Stimulated activated CD8-positive, alpha-beta memory T cell treated with anti-CD3 and anti-CD28 coated beads, Interleukin-15, amount 100 ng/mL, for 4 hours (primary cell): ENCODE measurements at places on chromosomes 2 and 18.

DNA sequence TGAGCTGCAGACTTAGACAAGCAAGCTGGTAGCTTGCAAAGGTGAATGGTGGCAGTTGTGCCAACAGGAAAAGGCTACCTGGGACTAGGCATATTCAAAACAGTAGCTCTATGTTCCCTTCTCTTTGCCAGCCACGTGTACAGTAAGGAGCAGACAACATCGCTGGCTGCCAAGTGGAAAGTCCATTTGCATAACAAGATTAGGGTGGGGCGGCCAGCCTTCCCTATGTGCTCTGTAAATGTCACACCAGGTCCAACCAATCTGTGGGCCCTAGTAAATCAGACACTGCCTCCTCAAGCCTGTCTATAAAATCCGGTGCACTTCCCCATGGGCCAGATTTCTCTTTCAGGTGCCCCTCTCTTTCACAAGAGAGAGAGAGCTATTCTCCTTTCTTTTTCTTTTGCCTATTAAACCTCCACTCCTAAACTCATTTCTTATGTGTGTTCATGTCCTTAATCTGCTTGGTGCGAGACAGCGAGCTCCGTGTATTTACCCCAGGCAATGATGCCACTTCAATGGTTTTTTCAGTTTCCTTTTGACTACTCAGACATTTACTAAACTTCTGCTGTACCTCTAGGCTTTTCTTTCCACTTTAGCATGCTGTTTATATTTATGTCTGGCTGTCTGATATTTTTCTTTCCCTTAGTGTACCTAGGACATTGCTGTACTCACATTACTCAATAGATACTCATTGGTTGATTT lies 297.4 kb upstream of the GCFC2 start:
- DNase-seq: no peak

- no peak for DNase-seq
Measured at GRCh38 chr18:36811955-36812354, 16.8 kb downstream of the TPGS2 start.

- DNase-seq: no peak
Measured at GRCh38 chr2:40403233-40403836, 48.6 kb downstream of the SLC8A1 start.

DNA sequence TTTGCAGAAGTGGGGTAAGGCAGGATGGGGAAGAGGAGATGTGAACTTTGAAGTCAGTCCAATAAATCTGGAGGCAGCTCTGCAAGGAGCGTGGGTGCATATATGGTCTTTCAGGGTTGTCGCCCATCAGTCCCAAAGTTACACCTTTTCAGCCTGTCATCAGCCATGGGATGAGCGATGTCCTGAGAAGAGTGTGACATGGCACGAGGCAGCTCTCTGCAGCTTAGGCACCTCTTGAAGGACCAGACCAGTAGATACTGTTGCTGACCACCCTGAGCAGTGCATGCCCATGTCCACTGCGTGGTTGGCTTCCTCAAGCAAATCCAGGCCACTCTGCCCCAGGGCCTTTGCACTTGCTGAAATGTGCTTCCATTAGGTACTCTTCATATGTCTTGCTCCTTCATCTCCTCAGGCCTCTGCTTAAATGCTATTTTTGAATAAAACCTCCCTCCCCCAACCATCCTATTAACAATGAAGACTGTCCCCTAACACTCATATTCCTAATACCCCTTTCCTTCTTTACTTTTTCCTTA lies 171.7 kb downstream of the ACTR3 start:
- no peak for DNase-seq

DNA sequence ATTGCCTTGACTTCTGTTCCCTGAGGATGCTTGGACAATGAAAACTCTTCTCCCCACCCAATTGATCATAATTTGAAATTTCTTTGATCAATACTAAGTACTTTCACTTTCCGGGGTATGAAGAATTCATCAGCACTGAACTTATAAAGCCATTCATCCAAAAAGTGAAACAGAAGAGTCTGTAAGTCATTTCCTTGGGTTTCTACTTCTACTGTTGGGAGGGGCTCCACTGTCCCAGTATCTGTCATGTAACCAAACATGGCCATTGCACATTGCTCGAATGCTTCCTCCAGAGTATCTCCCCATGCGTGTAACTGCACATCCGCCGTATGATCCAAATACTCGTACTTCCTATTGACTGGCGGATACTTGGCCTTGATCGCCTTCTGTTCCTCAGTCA lies 30.3 kb downstream of the NCL start:
- no peak for DNase-seq

GRCh38 chr2:238882082-238882755 lies 34.3 kb downstream of the TWIST2 start:
- no peak for DNase-seq

- DNase-seq: no peak
Measured at GRCh38 chr2:36338827-36339145, 16.8 kb upstream of the CRIM1 start.

GRCh38 chr2:217048730-217049129 lies 188.9 kb upstream of the TNP1 start:
- no peak for DNase-seq

GRCh38 chr2:236744281-236744705 lies 174.7 kb downstream of the ACKR3 start:
- no peak for DNase-seq

GRCh38 chr2:128305555-128306080 lies 13.1 kb downstream of the HS6ST1 start:
- no peak for DNase-seq

- DNase-seq: no peak
Measured at GRCh38 chr2:18684206-18685038, 95.1 kb upstream of the NT5C1B start.

GRCh38 chr18:13232086-13232917 lies 13.7 kb downstream of the LDLRAD4 start:
- no peak for DNase-seq

GRCh38 chr2:46568212-46569009 lies 89.0 kb downstream of the TMEM247 start:
- DNase-seq: no peak

DNA sequence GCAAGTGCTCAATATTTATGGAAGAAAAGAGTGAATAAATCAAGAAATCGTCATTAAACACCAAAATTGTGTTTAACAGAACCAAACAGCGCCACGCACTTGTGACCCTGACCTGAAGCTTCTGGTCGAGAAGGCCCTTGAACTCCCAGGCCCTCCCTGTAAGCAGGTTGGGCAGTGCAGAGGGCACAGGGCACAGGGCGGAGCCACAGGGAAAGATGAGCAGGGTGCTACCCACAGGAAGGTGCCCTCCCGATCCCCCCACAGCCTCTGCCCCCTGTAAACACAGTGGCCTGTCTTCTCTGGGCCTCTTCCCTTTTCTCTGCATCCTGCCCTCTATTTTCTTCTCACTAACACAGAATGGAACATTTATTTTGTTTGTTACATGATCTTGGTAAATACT lies 16.9 kb upstream of the TUBB6 start:
- no peak for DNase-seq

GRCh38 chr2:173749315-173749714 lies 215.9 kb downstream of the SP3 start:
- no peak for DNase-seq

GRCh38 chr2:144554492-144555210 lies 34.7 kb upstream of the ZEB2 start:
- DNase-seq: no peak

DNA sequence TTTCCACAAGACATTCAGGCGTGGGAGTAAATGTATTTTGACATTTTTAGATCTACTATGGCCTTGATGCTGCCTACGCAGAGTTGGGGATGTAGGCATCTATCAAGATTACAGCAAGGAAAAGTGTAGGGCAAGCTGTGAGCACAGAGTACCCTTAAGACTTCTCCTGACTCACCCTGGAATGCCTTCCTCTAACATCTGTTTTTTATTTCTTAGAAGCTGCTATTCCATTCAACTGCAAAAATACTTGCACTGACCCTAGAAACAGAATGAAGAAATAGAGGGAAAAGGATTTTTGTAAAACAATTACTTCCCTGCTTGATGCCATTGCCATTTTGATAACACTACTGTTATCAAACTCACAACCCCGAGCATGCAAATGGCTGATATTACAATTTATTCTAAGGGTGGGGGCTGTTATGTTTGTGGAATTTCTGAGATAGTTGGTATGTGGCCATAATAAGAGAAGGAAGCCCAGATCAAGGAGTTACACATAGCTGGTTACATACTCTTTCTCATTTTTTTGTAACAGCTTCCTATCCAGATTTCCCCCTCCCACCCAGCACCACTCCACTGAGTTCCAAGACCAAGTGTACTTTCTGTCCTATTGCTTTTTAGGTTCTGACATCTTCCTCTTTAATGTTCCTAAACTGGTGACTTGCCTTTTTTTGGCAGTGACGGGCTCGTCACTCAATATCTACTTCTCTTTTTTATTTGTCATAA lies 6.0 kb upstream of the ROCK1 start:
- DNase-seq: no peak

DNA sequence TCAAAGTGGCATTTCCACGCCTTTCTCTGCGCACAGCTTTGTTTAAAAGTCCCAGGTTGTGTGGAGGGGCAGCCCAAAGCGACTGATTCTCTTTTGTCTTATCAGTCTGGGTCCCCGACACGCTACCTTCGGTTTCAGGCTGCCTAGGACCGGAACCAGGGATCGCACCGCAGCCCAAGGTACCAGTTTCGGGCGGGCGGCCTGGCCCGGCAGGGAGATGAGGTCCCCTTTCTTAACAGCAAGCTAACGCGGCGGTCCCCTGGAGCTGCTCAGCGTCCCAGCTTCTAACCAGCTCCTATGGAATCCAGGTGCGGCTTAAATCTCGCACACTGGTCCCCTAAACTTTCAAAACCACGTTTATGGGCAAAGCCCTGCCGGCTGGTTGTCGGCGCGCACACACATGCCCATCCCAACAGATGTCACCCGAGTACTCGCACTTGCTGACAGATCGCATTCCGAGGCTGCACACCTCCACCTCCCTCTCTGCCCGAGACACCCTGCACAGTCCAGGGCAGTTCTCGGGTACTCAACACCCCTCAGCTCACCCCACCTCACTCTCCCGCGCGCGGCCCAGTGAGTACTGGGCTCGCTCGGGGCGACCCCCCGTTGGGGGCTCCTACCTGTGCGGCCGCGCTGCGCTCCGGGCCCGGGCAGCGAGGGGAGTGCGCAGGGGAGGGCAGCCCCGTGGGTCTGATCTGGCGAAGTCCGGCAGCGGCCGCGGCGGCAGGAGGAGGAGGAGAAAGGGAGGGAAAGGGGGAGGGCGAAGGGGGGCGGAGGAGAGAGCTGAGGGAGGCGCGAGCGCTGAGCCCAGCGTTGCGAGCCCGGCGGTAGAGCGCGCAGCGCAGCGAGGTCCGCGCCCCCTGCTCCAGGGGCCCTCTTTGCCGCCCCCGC lies at the start of gene EFEMP1:
TSS of gene EFEMP1 (minus strand) at position 692 of the 891 bp plus-strand sequence. CDS start 1,342 bp downstream, outside the sequence.
- no peak for DNase-seq

DNA sequence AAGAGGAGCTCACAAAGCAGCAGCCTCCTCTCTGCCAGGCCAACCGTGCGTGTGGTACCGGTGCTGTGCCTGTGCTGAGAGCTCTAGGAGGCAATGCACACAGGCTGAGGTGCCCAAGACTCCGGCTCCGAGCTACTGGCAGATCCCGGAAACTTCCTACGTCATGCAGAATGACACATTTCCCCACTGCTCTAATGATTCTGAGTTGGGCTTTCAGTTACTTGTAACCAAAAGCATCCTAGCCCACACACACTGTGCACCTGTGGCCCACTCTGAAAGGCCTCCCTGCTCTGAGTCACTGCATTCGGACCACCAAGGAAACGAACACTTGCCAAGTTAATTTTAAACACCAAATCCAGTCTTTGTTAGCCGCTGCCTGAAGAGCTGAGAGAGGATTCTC lies 9.3 kb upstream of the RNU4ATAC start:
- no peak for DNase-seq

DNA sequence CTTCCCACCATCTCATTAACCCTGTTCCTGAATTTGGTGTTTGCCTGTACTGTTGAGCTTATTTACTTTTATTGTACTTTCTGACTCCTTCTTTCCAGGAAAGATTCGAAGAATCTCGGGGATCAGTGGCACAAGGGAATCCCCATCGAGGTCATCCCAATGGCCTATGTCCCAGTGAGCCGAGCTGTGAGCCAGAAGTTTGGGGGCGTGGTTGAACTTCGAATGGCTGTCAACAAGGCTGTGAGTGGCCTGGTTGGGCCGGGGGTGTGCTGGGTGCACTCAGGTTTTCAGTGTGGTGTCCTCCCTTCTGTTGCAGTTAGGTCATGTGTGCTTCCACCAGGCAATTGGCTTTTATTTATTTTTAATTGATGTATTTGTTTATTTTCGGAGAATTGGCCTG lies 45.0 kb downstream of the RPIA start:
- no peak for DNase-seq

DNA sequence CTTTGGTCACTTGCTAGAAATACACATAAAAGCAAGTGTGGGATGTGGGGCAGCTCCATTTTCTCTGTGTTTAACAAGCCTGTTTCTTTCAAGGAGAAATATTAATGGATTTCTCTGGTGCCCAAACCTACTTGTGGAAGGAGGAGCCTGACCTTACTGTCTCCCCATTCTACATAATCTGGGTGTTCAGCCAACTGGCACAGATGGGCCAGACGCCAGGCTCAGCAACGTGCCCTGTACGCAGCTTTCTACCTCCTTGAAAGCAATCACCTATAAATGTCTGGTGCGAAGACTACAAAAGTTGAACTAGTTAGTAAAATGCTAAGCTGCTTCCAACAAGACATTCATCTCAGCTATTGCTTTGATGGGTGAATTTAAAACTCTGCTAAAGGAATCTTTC lies 33.2 kb upstream of the MYO3B start:
- DNase-seq: no peak

- no peak for DNase-seq
Measured at GRCh38 chr2:18311420-18312195, 248.8 kb downstream of the RDH14 start.

- DNase-seq: no peak
Measured at GRCh38 chr2:179518830-179519229, 254.2 kb upstream of the SESTD1 start.

DNA sequence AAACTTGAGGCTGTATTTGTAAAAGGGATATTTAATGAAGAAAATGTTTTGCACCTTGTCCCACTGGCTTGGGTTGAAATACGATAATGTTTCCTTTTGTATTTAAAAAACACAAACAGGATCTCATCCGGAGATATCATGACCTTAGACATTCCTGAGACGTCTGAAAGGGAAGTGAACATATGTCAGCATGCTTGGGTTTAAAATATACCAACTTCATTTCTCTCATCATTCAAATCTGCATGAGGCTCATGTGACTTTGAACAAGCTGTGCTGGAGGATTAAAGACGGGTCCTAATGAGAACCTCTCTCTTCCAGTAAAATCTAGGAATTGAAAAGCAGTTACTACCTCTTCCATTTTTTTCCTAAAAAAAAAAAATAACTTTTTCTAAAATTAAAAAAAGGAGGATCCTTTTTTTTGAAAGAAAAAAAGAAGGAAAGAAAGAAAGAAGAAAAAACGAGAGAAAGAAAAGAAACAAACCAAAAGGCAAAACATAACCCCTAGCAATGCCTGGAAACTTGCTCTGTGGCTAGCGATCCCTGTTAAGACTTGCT lies 106.8 kb upstream of the ZFP36L2 start:
- no peak for DNase-seq
